Type B pancreatic cell (in vitro differentiated cells): ENCODE measurements at places on chromosomes 5 and 9.

GRCh38 chr5:17411436-17412402, 86.3 kb upstream of the TAF11L2 start:
- no peak overlapping the region for H3K27ac ChIP-seq
- DNase-seq, result no peak
- H3K27me3 ChIP-seq, result no peaks in the 10 kb centered on the region
- no peak overlapping the region for H3K4me3 ChIP-seq
- H3K4me1 ChIP-seq, result peaks cover 15% of the 10 kb centered on the region

DNA sequence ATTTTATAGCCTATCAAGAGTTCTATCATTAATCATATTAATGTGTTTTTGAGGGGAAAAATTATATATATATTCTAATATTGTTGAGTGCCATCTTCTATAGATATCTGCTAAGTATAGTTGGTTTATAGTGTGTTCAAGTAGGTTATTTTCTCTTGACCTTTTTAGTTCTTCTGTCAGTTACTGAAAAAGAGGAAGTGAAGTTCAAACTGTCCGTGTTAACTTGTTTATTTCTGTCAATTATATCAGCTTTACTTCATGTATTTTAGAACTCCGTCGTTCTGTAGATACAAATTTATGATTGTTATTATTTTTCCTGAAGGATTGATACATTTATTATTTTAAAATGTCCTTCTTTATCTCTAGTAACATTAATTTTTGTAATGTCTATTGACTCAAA, 1209.1 kb downstream of the CDH12 start:
- H3K4me3 ChIP-seq, result no peak overlapping the region
- no peak overlapping the region for H3K27ac ChIP-seq
- DNase-seq, result no peak
- no peaks in the 10 kb centered on the region for H3K27me3 ChIP-seq
- H3K4me1 ChIP-seq, result no peaks in the 10 kb centered on the region

DNA sequence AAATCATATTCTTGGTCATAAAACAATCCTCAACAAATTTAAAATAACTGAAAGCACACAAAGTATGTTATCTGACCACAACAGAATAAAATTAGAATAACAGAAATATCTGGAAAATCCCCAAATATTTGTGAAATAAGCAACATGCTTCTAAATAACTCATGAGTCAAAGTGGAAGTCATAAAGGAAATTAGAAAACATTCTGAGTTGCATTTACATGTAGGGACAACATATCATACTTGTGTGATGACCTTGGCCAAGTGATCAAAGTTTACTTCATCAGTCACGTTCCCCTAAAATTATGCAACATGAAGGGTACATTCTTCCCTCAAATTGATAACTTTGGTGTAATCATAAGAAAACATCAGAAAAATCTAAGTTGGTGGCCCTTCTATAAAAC, 64.7 kb downstream of the CSF2 start:
- no peak for DNase-seq
- no peak overlapping the region for H3K27ac ChIP-seq
- H3K4me3 ChIP-seq, result no peak overlapping the region
- no peaks in the 10 kb centered on the region for H3K36me3 ChIP-seq
- H3K27me3 ChIP-seq, result peaks cover 29% of the 10 kb centered on the region

GRCh38 chr9:111983484-111983908, 86.9 kb downstream of the UGCG start:
- H3K4me1 ChIP-seq, result no peaks in the 10 kb centered on the region
- H3K27ac ChIP-seq, result no peak overlapping the region
- H3K36me3 ChIP-seq, result no peaks in the 10 kb centered on the region
- DNase-seq, result no peak
- H3K4me3 ChIP-seq, result no peak overlapping the region

GRCh38 chr9:37324261-37324683, 98.2 kb upstream of the GRHPR start:
- no peak overlapping the region for H3K4me3 ChIP-seq
- no peak for DNase-seq
- peaks cover 4% of the 10 kb centered on the region for H3K27me3 ChIP-seq
- H3K4me1 ChIP-seq, result peaks cover 15% of the 10 kb centered on the region
- no peak overlapping the region for H3K27ac ChIP-seq

DNA sequence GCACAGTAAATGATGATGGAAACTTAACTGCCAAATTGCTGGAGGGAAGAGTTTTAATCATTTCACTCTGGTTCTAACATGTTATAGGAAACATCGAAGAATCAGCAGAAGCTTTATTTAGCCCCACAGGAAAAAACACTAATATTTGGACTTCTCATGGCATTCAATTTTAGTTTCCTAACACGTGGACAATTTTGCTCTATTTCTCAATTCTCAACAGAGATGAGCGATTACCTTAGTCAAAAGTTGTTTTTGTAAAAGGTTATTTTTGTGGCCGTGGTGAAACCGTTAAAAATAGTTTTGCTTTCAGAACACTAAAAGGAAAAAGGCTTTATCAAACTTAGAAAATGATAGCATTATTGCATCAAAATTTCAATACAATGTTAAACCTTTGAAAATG, 235.2 kb downstream of the PLK2 start:
- no peak overlapping the region for H3K27ac ChIP-seq
- H3K27me3 ChIP-seq, result no peaks in the 10 kb centered on the region
- no peaks in the 10 kb centered on the region for H3K4me1 ChIP-seq
- DNase-seq, result no peak

DNA sequence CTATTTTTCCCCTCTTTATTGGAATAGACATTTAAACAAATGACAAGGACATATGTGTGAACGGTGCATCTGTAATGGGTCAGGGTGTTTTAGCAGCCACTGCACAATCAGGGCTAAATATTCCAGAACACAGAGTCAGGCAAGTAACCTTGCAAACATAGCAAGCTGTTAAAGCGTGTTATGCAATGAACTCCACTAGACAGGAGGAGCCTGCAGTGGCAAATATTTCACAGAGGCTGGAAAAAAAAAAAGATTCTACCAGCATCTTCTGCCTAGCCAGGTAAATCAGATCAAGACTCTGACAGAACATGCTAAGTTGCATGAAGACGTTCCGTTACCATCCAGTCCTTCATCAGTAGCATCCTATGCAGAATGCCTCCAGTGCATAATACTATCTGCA, 171.8 kb downstream of the SEMA5A start:
- H3K4me3 ChIP-seq, result no peak overlapping the region
- H3K27me3 ChIP-seq, result no peaks in the 10 kb centered on the region
- no peak for DNase-seq
- peaks cover 10% of the 10 kb centered on the region for H3K4me1 ChIP-seq

DNA sequence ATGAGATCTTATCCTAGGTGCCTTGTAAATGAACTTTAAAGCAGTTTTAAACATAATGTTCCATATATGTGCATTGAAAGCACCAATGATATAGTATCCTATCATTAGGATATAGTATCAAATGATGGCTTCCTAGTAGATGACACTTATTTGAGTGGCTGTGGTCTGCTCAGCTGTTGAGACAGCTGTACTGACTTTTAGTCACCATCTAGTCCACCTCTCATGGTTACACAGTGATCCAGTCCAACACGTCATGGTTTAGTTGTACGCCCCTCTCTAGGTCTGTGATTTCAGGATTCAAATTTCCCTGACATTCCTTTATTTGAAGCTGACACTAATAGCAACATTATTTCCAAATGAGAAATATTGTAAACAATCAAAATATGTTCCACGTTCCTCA, 127.3 kb upstream of the TUT7 start:
- peaks cover 7% of the 10 kb centered on the region for H3K4me1 ChIP-seq
- H3K27ac ChIP-seq, result no peak overlapping the region

DNA sequence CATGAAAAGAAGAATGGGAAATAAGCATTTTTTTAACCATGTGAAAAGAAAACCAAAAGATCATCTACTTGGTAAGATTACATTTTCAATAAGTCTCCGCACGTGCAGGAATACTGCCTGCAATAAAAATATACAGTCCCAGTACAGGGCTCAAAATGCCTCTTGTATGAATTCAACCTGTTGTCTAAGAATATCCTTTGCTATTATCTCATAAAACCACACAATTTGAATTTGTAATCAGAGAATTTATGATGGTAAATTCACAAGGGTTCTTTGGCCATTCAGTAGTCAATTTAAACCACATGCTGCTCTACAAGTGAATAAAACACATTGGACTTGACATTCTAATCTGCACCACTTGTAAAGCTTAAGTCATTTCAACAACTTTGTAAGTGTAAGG, 46.6 kb downstream of the ST8SIA4 start:
- H3K27ac ChIP-seq, result no peak overlapping the region
- DNase-seq, result no peak
- no peaks in the 10 kb centered on the region for H3K27me3 ChIP-seq
- H3K36me3 ChIP-seq, result no peaks in the 10 kb centered on the region

DNA sequence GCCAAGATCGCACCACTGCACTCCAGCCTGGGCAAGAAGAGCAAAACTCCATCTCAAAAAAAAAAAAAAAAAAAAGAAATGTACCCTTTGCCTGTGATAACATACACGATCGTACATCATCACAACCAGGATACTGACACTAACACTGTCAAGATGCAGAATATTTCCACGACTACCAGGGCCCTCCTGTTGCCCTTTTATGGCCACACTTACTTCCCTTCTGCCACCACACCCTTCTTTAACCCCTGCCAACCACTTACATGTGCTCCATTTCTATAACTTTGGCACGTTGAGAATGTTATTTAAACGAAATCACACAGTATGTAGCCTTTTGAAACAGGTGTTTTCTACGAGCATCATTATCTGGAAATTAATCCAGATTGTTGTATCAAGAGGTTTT, 69.0 kb upstream of the OTULINL start:
- H3K4me3 ChIP-seq, result no peak overlapping the region
- DNase-seq, result no peak
- no peak overlapping the region for H3K27ac ChIP-seq
- peaks cover 9% of the 10 kb centered on the region for H3K36me3 ChIP-seq

DNA sequence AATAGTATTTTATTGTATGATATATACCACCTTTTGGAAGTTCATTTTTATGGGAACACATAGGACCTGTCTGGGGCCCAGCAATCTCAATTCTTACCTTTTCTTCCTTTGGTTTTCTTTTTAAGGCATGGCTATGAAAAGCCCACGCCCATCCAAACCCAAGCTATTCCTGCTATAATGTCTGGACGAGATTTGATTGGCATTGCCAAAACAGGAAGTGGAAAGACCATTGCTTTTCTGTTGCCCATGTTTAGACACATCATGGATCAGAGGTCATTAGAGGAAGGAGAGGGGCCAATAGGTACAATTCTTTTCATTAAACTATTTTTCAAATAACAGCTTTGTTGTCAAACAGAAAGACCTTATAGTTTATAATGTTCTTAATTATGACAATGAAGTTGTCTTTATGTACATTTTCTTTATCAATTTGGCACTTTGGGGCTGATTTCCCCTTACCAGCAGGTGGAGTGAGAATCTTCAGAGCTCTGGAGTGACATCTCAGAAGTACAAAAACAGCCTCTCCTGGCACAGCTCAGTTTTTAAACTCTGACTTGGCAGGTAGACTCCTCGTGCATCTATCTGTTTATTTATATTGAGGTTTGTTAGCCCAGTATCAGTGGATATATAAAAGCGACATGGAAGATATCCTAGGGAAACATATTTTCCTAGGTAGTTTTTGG, 25.8 kb downstream of the DDX46 start:
- no peaks in the 10 kb centered on the region for H3K4me1 ChIP-seq
- H3K27me3 ChIP-seq, result no peaks in the 10 kb centered on the region
- peaks cover 25% of the 10 kb centered on the region for H3K36me3 ChIP-seq
- H3K4me3 ChIP-seq, result no peak overlapping the region
- DNase-seq, result no peak
- no peak overlapping the region for H3K27ac ChIP-seq

GRCh38 chr5:179798771-179799643, 5.2 kb downstream of the LTC4S start:
- no peak overlapping the region for H3K4me3 ChIP-seq
- peaks cover 9% of the 10 kb centered on the region for H3K36me3 ChIP-seq
- no peak for DNase-seq
- H3K27me3 ChIP-seq, result no peaks in the 10 kb centered on the region
- peaks cover 13% of the 10 kb centered on the region for H3K4me1 ChIP-seq
- H3K27ac ChIP-seq, result no peak overlapping the region

DNA sequence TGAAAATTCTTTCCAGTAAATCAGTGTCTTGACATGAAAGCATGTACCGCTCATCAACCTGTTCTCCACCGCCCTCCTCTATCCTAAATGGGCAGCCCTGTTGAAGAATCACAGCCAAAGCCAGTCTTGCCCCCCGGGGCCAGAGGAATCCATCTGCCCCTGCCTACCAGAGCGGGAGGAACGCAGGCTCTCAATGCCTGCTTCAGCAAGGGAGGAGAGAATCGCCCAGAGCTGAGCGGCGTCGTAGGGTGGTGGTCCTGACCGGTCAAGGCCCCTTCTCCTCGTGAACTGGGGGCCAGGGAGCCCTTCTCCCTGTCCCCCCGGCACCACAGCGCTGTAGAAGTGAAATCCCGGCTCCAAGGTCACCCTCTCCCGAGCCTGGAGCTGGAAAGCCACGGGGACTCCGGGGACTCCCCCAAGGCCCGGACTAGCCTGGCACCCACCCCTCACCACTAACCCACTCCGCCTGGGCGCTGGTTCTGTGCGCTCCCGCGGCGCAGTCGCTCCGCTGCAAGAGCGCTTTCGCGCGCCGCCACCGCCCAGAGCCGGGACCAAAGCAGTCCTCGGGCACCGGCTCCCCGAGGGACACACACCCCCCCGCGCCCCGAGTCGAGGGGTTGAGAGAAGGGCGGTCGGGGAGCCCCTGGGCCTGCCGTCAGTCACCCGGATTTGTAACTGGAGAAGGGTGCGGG, 718 bp upstream of the TMEM215 start:
- DNase-seq, result no peak
- H3K4me1 ChIP-seq, result peaks cover 4% of the 10 kb centered on the region
- H3K27me3 ChIP-seq, result peaks cover 89% of the 10 kb centered on the region
- no peaks in the 10 kb centered on the region for H3K36me3 ChIP-seq
- no peak overlapping the region for H3K27ac ChIP-seq

- H3K4me1 ChIP-seq, result peaks cover 11% of the 10 kb centered on the region
- H3K36me3 ChIP-seq, result peaks cover 20% of the 10 kb centered on the region
- no peaks in the 10 kb centered on the region for H3K27me3 ChIP-seq
- H3K27ac ChIP-seq, result no peak overlapping the region
These were observed 132.7 kb downstream of the MPDZ start for GRCh38 chr9:13146840-13147239.
